ENCODE measurements at places on chromosomes 6 and 20.

DNA sequence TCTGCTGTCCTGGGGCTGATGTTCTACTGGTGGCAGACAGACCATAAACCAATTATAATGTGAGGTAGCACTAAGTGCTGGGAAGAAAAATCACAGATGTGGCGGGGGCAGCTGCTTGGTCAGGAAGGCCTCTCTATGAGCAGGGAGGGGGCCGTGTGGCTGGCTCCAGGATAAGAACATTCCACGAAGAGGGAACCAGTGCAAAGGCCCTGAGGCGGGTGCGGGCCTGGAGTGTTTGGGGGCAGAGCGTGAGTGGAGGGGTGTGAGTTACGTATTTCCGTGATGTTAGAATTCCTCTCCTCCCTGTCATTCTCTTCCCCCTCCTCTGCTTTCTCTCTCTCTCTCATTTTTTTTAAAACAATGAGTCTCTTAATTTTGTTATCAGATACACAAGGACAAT is 67.2 kb downstream of the CEBPB start:
- no peak for DNase-seq

GRCh38 chr6:109897025-109897424 is 81.1 kb upstream of the GPR6 start:
- no peak for DNase-seq

DNA sequence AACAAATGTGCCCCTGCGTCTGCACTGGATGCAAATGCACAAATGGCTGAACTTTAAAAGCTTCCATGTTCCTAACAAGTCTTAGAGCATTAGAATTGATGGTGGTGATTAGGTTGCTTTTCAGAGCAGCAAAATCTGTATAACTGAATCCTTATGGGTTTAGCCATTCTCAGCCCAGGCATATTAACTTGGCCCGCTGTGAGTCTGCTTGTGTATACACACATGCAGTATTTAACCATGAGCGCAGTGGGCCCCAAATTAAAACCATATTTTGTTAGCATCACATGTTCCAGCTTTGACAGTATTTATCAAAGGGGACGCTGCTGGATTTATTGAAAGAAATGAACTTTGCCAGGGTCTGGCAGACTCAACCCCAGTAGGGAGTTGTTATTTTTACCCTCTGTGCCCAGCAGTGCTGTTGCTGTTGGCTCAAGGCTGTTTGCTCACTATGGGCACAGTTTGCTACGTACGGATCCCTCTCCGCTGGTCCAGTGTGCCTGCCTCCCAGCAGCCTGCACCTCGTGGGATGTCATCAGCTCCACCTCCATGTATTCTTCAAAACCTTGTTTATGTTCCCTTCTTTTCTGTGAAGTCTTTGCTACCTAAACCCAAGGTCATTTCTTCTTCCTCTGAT is 144.7 kb downstream of the QRSL1 start:
- no peak for DNase-seq

GRCh38 chr20:2799271-2799670 is 1.2 kb downstream of the CPXM1 start:
- no peak for DNase-seq

GRCh38 chr20:35091816-35092523 is 637 bp downstream of the TRPC4AP start:
- no peak for DNase-seq

- no peak for DNase-seq
Observed at GRCh38 chr20:59102841-59103299, 60.3 kb upstream of the PRELID3B start.

DNA sequence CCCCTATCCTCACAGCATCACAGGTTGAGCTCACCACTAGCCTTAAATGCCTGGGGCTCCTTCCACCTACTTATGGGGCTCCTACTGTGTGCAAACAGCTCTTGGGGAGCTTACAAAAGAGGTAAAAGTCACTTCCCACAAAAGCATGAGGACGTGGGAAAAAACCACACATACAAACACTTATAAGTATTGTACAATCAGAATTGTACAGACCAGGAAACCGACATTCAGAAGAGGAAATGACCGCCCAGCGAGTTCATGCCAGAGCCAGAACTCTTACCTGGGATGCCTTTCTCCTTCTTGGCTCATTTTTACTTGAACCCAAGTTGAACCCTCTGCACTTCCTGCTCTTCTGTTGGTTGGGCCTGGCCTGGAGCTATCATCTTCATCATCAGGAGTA is 6.3 kb upstream of the PPP1R16B start:
- no peak for DNase-seq

GRCh38 chr6:45076217-45076930 is 251.8 kb upstream of the RUNX2 start:
- DNase-seq, result no peak

GRCh38 chr6:44234101-44235025 is 11.0 kb downstream of the SLC29A1 start:
- DNase-seq, result peak; percentile 90

GRCh38 chr6:140487586-140487985 is 1113.1 kb upstream of the CITED2 start:
- DNase-seq, result no peak

GRCh38 chr20:38601216-38602184 is at the start of gene ARHGAP40:
ARHGAP40 (plus strand) TSS chr20:38601809.
- DNase-seq, result peak; percentile 18

GRCh38 chr20:4601630-4602296 is 119.9 kb upstream of the PRND start:
- peak; percentile 41 for DNase-seq

DNA sequence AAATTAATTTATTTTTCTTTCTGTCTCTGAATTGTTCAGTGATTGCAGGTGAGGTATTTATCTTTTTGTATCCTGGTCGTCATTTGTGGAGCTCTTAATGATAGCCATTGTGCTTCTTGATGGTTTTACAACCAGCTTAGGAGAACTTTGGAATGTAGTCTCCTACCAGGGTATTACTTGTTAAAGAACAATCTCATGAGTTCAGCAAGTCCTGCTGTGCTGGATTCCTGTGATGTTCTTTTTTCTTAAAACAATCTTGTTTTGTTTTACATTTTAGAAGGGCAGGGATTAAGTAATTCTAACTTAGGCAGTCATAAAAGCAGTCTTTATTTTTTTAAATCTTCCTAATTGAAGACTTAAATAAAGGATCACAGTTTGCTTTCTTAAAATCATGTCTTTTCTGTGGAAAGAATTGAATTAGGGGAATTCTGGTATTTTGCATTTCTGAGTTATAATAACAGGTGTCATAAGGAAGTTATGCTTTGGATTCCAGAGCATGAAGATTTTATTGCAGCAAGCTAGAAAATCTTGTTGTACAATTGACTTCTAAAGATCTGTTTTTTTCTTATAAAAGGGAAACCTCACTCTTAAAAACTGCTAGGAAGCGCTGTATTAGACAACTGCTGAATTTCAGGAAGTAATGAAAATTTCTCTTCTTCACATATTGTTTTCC is 23.7 kb downstream of the RIOK1 start:
- no peak for DNase-seq

DNA sequence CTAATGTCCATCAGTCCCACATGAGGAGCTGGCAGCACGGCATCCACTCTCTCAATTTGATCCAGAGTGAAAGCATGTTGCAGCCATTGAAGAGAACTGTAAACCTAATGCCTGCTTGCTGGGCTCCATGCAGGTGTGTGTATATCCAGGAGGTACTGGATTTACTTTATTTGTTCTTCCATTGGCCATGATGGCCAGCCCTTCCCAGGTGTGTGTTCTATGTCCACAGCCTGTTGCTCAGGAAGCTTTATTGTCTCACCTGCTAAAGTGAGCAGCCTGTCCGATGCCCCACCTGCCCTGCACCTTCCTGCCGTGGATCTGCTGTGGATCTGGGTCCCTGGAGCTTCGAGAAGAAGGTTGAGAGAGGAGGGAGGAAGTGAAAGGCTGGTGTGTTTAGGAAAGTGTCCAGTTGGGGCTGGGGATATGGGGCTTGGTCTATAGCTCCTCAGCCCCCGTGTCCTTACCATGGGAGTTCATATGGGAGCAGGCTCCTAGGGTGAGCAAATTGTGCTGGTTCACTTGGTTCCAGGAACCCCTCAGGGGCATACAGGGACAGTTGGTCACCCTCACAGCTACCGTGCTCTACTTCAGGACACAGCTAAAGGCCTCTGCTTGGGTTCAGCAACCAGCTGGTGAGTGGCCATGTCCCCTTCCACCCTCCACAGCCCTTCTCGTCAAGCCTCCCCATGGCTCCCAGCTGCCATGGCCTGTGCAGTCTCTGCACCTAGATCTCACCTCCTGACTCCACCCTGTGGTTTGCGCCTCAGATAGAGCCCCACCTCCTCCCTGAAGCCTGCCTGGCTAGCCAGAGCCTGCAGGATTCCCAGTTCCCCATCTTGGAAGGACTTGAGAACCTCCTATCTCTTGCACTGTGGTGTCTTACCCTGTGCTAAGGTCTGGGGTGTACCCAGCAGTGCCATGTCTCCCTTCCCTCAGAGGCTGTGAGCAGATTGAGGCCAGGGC is 12.7 kb downstream of the TREML2 start:
- no peak for DNase-seq

GRCh38 chr6:158367816-158368215 is 55.6 kb downstream of the TULP4 start:
- DNase-seq, result no peak

GRCh38 chr20:32763202-32764004 is 1.2 kb downstream of the DNMT3B start:
- DNase-seq, result no peak

DNA sequence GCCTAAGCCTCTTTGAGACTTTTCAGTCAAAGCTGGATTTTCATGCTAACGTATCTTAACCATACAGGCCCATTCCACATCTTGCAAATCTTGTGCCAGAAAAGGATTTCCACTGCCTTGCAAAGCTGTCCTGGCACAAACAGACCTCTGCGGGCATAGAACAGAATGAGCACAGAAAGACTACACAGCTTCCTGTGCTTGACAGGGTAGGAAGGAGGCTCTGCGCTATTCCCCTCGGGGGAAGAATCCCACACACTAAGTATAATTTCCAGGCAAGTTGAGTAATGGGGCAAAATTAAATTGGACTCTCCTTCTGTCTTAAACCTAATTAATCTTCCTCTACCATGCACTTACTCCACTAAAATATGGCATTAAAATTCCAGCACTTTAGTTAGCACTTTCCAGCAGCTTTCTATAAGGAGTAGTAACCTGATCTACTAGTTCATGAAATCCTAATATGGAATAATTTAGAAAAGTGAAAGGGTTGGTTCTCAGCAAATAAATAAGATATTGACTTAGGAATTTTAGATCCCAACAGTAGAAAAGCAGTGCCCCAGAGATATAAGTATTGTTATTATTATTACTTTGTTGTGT is 532.1 kb upstream of the JAG1 start:
- no peak for DNase-seq

DNA sequence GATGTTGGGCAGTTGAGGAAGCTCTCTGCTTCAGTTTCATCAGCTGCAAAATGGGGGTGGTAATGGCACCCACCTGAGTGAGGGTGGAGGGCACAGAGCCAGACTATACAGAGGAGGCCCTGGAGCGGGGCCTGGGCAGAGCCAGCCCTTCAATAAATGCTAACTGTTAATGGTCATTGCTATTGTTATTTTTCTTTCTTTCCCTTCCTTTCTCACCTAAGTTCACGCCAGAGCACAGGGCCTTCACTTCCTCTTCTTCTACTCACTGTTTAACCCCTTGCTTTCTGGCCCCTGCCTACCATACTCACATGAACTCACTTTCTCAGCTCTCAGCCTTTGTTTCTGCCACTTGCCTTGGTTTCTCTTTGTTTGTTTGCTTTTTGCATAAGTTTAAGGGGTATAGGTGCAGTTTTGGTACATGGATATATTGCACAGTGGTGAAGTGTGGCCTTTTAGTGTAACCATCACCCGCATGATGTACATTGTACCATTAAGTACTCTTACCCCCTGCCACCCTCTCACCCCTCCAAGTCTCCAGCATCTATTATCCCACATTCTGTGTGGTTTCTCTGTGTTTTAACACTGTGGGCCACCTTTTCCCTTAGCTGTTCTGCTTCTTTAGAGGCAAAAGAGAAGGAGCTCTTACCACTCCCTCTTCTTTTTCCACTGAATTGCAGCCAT is 7.5 kb upstream of the RREB1 start:
- DNase-seq, result no peak

- no peak for DNase-seq
Observed at GRCh38 chr6:88611721-88612120, 351.7 kb downstream of the RNGTT start.

GRCh38 chr20:63072991-63073737 is 66.4 kb upstream of the BHLHE23 start:
- DNase-seq, result no peak

- DNase-seq, result peak; percentile 65
Observed at GRCh38 chr6:35419417-35419816, 32.7 kb upstream of the FANCE start.

GRCh38 chr20:50838707-50839385 is 44.0 kb downstream of the BCAS4 start:
- no peak for DNase-seq

- DNase-seq, result peak; percentile 70
Observed at GRCh38 chr6:148700741-148701311, 46.0 kb upstream of the UST start.

- peak; percentile 74 for DNase-seq
Observed at GRCh38 chr6:142474531-142475289, 172.9 kb downstream of the ADGRG6 start.

GRCh38 chr6:35062676-35063574 is 78.2 kb downstream of the TCP11 start:
- no peak for DNase-seq

DNA sequence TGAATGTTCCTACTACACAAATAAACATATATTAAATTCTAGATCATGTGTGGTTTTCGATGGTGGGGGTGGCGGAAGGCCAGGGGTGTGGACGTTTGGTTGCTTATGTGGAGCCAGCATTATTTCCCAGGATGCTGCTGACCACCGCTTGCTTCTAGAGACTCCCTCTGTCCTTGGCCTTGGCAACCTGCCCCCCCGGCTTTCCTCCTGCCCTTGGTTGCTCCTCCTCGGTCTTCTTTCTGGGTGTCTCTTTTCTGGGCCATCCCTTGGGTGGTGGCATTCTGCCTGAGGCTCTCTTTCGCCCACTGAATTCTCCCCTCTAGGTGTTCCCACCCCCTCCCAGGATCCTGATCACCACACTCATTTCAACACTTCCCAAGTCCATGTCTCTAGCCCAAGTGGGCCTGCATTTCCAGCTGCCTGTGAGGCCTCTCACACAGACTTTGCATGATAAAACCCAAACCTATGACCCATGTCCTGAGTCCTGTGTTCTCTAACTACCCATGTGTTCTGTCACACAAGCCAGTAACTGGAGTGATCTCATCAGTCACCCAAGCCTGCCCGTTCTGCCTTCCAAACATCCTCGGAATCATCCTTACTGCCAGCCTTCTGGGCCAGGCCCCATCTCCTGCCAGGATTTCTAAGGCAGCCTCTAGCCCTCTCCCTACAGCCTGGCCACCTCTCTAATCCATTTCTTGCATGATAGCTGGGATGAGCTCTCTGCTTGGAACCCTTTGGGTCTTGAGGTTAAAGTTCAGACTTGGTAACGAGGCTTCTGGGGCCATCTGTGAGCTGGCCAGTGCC is 71.2 kb downstream of the CDS2 start:
- no peak for DNase-seq

- no peak for DNase-seq
Observed at GRCh38 chr6:83633609-83634008, 75.3 kb downstream of the SNAP91 start.

- no peak for DNase-seq
Observed at GRCh38 chr6:84447651-84448050, 220.2 kb upstream of the CEP162 start.

Measured in cardiac fibroblast (primary cell).